ENCODE measurements at places on chromosomes 6 and 20.

GRCh38 chr6:37784585-37784967 is 35.0 kb upstream of the ZFAND3 start:
- peak overlapping the region; percentile 43 for H3K4me3 ChIP-seq
- no peak overlapping the region for H3K27ac ChIP-seq
- no peaks in the 10 kb centered on the region for H3K36me3 ChIP-seq
- H3K27me3 ChIP-seq, result no peaks in the 10 kb centered on the region
- H3K4me1 ChIP-seq, result peaks cover 10% of the 10 kb centered on the region

GRCh38 chr6:24858177-24858653 is 59.5 kb upstream of the ARMH2 start:
- peaks cover 10% of the 10 kb centered on the region for H3K36me3 ChIP-seq
- no peak for DNase-seq
- no peak overlapping the region for H3K4me3 ChIP-seq
- peaks cover 31% of the 10 kb centered on the region for H3K4me1 ChIP-seq
- H3K27ac ChIP-seq, result peak overlapping the region; percentile 66
- no peaks in the 10 kb centered on the region for H3K27me3 ChIP-seq

DNA sequence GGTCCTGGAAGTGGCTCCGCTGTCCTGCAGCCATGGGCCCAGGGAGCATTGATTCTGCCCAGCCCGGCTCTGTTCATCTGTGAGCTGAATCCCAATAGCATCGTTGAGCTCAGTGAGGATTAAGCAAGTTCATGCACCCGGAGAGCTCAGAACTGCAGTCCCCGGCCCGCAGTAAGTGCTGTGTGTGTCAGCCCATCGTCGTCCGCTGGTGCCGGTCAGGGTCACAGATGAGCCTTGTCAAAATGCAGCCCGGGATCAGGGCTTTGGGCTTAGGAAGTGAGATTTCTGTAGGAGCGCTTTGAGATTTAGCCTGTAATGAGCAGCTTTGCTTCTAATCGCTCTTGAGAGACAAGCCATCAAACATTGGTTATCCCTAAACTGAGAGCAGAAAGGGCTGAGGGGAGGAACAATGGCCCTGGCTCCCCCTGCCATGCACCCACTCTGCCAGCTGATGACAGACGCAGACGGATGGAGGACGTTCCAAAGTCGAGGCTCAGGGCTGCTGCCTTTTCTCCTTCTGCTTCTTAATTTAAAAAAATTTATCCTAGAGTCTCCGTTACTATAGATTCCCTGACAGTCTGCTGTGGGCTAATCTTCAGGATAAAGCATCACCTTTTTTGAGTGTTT is 25.6 kb upstream of the SULF2 start:
- no peaks in the 10 kb centered on the region for H3K27me3 ChIP-seq
- H3K27ac ChIP-seq, result no peak overlapping the region
- H3K4me3 ChIP-seq, result no peak overlapping the region
- no peaks in the 10 kb centered on the region for H3K4me1 ChIP-seq
- no peaks in the 10 kb centered on the region for H3K36me3 ChIP-seq
- no peak for DNase-seq

DNA sequence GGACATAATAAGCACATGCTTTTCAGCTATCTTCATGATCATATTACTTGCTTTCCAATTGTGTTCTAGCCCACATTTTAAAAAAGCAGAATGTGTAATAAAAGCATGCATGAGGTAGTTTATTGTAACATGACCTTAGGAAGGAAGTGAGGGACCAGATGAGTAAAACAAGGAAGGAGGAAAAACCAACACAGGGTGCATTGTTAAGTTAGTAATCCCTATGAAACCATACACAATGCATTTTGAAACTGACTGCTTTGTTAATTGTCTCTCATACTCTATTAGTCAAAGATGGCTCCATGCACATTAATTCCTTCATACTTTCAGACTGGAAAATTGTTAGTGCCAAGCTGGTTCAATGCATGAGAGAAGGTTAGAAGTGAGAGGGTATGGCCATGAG is 37.7 kb upstream of the CENPW start:
- H3K36me3 ChIP-seq, result no peaks in the 10 kb centered on the region
- no peaks in the 10 kb centered on the region for H3K4me1 ChIP-seq
- no peak for DNase-seq
- no peak overlapping the region for H3K4me3 ChIP-seq
- H3K27me3 ChIP-seq, result no peaks in the 10 kb centered on the region
